Uterus (tissue), 4 donors: ENCODE measurements at places on chromosomes 2 and 18.

- no peak for DNase-seq
These were observed 195.7 kb downstream of the LPIN1 start for GRCh38 chr2:11942178-11942569.

DNA sequence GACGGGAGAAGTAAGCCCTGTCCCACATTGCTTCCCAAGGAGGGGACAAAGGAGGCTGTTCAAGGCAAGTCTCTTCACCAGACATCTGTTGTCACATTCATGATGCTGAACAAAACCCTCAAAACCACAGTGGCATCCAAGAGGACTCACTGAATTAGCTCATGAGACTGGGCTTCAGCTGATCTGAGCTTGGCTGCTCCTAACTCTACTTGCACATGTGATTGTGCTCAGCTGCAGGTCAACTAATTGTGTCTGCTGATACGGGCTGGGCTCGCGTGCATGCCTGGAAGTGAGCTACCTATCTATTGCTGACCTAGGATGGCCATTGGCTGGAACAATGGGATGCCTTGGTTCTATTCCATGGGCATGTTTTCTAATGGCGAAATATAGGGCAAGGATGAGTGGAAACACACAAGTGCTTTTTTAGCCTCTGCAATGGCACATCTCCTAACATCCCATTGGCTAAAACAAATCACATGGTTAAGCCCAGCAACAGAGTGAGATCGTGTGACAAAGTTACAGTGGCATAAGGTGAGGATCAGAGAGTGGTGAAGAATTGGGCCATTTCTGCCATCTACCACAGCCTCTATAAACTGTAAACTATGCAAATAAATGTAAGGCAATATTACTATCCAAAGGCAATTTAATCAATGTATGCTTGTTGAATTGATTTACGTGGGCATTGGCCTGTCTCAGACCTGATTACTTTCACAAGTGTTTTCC lies 52.9 kb upstream of the CAPN13 start:
- DNase-seq, result no peak

GRCh38 chr2:119011162-119011909 lies 69.3 kb downstream of the MARCO start:
- DNase-seq, result no peak

- peak; percentile 19 for DNase-seq
These were observed 4.9 kb downstream of the SPEG start for GRCh38 chr2:219439506-219439905.

DNA sequence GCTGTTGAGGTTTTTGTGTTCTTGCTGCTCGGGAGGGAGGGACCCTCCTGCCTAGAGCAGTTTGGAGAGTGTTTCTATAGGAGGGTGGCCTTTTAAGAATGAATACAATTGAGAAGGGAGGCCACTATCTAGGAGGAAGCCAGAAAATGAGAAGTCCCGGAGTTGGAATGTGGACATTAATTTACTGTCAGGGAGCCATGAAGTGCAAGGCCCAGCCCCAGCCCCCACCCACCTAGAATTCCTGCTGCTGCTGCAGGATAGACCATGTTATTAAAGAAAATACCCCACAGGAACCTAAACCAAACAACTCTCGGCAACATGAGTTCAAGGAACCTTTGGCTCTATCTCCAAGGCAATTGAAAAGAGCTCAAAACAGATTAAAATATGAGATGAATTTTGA lies 46.0 kb downstream of the ZBTB7C start:
- DNase-seq, result no peak

GRCh38 chr2:146385031-146385430 lies 1459.8 kb upstream of the ACVR2A start:
- DNase-seq, result no peak
